ENCODE measurements at places on chromosomes 7 and 10. TPM values are rescaled to one million over a fixed set of nuclear protein-coding genes. Genes with fewer than 3 reads are reported as not detected.

DNA sequence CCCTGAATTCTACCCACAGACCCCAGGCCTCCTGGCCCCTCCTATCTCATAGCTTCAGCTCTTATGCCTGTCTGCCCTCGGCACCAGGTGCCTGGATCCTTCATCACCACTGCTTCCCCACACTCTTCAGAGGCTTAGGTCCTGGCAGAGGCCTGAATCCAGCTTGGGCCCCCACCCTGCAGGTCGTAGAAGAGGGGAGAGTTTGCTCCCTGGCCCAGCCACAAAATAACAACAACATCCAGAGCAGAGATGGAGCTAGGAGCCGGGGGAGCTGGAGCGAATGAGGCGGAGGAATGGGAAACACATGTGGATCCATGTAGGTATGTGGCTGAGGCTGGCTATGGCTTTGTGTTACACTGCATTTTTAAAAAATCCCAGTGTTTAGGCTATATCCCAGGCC is 7.8 kb upstream of the OPN4 start:
- no peak overlapping the region for H3K4me3 ChIP-seq
- H3K27ac ChIP-seq: no peak overlapping the region
- no peak for DNase-seq
- H3K4me1 ChIP-seq: peaks cover 10% of the 10 kb centered on the region

Gene MMP21
- 2.2 TPM for total RNA-seq

Gene CALCR
- total RNA-seq: 0.10 TPM

Gene WNT2
- 1.7 TPM for total RNA-seq

Gene HMX2
- total RNA-seq: not detected

Gene SPDYE5
- not detected for total RNA-seq

GRCh38 chr7:150962553-150963399 is 15.3 kb downstream of the KCNH2 start:
- no peaks in the 10 kb centered on the region for H3K27me3 ChIP-seq
- peaks cover 17% of the 10 kb centered on the region for H3K4me1 ChIP-seq
- DNase-seq: no peak
- peak overlapping the region; percentile 26 for H3K27ac ChIP-seq
- no peaks in the 10 kb centered on the region for H3K36me3 ChIP-seq
- no peak overlapping the region for H3K4me3 ChIP-seq

DNA sequence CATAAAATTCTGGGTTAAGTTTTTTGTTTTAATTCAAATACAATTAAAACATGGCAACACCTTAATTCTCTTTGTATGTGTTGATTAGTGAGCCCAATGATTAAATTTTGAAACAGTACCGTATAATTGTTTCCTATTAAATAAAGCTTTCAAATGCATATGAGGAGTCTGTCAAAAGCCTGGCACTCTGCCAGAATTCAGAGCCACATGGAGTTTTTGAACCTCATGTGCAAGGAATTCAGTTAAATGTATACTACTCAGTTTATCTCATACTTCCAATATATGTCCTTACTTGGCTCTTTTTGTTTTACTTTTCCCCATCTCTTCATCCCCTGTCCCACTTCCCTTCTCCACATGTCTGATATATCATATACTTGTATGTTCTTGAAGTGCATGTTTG is 165.6 kb upstream of the FAM3C start:
- no peaks in the 10 kb centered on the region for H3K4me1 ChIP-seq
- no peaks in the 10 kb centered on the region for H3K36me3 ChIP-seq
- H3K27ac ChIP-seq: no peak overlapping the region
- no peak overlapping the region for H3K4me3 ChIP-seq

GRCh38 chr7:141737118-141737835 is 881 bp upstream of the SSBP1 start:
- H3K27me3 ChIP-seq: no peaks in the 10 kb centered on the region
- H3K27ac ChIP-seq: peak overlapping the region; percentile 83
- H3K4me3 ChIP-seq: peak overlapping the region; percentile 64
- peaks cover 24% of the 10 kb centered on the region for H3K4me1 ChIP-seq

- H3K27me3 ChIP-seq: no peaks in the 10 kb centered on the region
- peaks cover 18% of the 10 kb centered on the region for H3K4me1 ChIP-seq
- H3K27ac ChIP-seq: peak overlapping the region; percentile 97
- DNase-seq: no peak
- no peak overlapping the region for H3K4me3 ChIP-seq
- H3K36me3 ChIP-seq: no peaks in the 10 kb centered on the region
Measured at GRCh38 chr10:92846854-92847201, 1.5 kb upstream of the EXOC6 start.

Gene ADAM12
- total RNA-seq: 0.46 TPM

- H3K27ac ChIP-seq: no peak overlapping the region
- no peak overlapping the region for H3K4me3 ChIP-seq
- no peak for DNase-seq
- no peaks in the 10 kb centered on the region for H3K4me1 ChIP-seq
- H3K27me3 ChIP-seq: no peaks in the 10 kb centered on the region
Measured at GRCh38 chr10:99548041-99548530, 15.3 kb downstream of the NKX2-3 start.

DNA sequence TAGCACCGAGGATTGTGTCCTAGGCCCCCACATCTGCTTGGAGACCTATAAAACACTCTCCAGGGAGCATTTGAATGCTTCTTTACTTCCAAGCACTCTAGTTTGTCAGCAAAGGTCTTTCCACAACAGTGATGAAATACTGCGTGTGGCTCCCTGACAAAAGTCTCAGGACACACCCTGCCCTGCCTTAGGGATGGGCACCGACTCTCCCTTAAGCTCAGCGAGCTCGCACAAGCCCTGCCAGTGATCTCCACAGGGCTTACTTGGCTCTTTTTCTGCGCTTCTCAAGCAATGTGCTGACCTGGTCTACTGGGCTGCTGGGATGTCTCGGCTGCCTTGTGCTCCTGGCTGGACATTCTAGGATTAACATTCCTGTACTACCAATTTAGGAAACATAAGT is 84.3 kb upstream of the MPP7 start:
- no peak for DNase-seq
- H3K27me3 ChIP-seq: no peaks in the 10 kb centered on the region
- no peak overlapping the region for H3K4me3 ChIP-seq

DNA sequence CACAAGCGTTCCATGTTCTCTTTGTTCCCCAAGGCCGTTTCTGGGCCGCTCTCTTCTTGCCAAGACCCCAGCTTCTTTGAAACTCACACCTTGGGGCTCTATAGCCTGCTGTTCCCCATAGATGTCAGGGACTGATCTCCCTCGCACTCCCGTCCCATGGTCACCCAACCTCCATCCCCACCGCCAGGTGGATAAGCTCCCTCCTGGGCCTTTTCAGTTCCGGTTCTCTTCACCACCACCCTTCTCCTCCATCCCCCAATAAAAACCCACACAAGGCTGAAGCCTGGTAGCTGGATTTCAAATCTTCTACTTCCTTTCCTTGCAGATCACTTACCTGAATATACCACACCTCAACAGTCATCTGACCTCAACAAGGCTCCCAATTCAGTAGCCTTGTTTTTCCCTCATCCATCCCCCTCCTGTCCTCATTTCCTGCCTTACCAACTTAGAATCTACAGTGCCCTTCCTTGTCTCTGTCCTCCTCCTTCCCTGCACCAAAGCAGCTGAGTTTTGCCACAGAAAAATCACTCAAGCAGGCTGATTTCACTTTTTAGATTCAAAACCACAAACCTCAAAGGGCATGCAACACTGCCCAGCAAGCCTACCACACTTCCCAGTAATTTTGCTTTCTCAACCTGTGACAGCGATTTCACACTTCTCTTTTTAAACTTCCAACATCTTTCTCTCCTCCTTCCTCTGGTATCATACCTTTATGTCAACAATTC is 7.7 kb downstream of the SLC37A3 start:
- DNase-seq: no peak
- H3K4me3 ChIP-seq: no peak overlapping the region
- H3K27me3 ChIP-seq: no peaks in the 10 kb centered on the region
- H3K27ac ChIP-seq: no peak overlapping the region

Gene PRPS1L1
- total RNA-seq: not detected

- no peaks in the 10 kb centered on the region for H3K36me3 ChIP-seq
- H3K27me3 ChIP-seq: no peaks in the 10 kb centered on the region
- H3K27ac ChIP-seq: no peak overlapping the region
- no peaks in the 10 kb centered on the region for H3K4me1 ChIP-seq
- H3K4me3 ChIP-seq: no peak overlapping the region
Measured at GRCh38 chr7:141295367-141295895, 221.6 kb downstream of the TMEM178B start.

DNA sequence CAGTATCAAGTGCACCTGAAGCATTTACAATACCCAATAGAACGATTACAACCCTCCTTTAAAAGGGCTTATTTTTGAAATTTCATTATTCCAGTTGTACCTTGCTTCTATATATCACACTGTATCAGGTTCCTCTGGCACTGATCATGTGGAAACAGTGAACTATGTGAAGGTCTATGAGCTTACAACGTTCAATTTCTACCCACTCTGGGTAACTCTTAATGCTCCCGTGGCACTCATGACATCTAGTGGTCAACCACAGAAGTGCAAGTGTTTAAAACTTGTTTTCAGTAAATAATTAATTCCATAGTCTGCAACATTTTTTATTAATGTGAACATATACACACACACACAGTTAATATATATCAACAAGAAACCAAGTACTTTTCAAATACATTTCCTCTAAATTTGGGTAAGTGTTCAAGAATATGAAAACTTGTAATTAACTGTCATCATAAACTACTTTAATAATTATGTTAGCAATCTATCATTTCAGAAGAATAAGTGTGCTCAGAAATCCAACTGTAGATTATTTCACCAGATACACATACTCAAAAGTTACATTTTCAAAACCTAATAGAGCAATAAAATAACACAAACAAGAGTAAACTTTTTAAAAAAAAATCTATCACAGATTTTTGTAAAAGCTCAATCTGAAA is 61.0 kb downstream of the MPP7 start:
- H3K4me1 ChIP-seq: no peaks in the 10 kb centered on the region
- H3K27me3 ChIP-seq: no peaks in the 10 kb centered on the region
- H3K4me3 ChIP-seq: no peak overlapping the region

Gene PLEKHS1
- total RNA-seq: 3.2 TPM

DNA sequence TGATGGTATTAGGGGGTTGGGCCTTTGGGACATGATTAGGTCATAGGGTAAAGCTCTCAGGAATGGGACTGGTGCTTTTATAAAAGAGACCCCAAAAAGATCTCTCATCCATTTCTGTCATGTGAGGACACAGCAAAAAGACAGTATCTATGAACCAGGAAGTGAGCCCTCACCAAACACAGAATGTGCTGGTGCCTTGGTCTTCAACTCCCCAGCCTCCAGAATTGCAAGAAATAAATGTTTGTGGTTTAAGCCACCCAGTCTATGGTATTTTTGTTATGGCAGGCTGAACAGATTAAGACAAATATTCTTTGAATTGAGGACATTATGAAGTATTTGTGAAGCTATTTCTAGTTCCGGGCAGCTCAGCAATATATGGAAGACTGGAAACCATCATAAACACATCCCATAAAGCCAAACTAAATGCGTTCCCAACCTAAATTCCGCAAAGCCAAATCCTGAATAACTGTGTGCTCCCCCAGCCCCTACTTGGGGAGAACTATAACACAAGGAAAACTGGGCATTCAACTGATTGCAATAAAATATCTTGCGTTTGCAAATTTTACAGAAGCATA is 153.7 kb downstream of the GALNT17 start:
- H3K27me3 ChIP-seq: no peaks in the 10 kb centered on the region
- no peak overlapping the region for H3K4me3 ChIP-seq
- DNase-seq: no peak
- no peaks in the 10 kb centered on the region for H3K36me3 ChIP-seq
- no peak overlapping the region for H3K27ac ChIP-seq

DNA sequence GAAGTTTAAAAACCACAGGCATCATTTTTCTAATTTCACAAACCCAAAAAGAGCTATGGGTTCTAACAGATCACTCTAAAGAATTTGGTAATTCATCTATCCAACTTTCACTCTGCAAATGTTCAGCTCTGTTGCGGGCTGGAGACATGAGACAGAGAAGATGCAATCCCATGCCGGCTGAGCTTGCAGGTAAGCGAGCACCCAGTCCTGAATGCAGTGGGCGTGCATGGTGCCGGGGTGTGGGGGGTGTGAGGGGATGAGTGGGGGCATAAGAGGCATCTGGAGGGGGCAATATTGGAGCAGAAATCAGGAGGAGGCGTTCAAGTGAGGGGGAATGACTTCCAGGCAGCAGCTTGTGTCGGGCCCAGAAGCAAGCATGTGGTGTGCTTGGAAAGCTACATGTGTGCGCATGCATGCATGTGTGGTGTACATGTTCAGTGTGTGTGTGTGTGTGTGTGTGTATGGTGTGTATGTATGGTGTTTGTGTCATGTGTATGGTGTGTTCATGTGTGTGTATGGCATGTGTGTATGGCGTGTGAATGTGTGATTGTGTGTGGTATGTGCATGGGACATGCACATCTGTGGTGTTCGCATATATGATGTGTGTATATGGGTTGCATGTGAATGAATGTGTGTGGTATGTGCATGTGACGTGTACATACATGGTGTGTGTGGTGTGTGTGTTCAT is 172.9 kb downstream of the PRKCQ start:
- no peak for DNase-seq
- H3K4me3 ChIP-seq: no peak overlapping the region
- no peaks in the 10 kb centered on the region for H3K36me3 ChIP-seq
- H3K27ac ChIP-seq: no peak overlapping the region

- no peak for DNase-seq
- H3K4me1 ChIP-seq: peaks cover 8% of the 10 kb centered on the region
- H3K27me3 ChIP-seq: no peaks in the 10 kb centered on the region
Measured at GRCh38 chr7:13849163-13849892, 140.1 kb downstream of the ETV1 start.

Gene AGBL3
- 3.3 TPM for total RNA-seq

All from upper lobe of left lung (tissue), 6 donors.